ENCODE measurements at places on chromosomes 2 and 18.

- no peak for DNase-seq
Observed at GRCh38 chr2:75808793-75809535, 98.2 kb upstream of the GCFC2 start.

DNA sequence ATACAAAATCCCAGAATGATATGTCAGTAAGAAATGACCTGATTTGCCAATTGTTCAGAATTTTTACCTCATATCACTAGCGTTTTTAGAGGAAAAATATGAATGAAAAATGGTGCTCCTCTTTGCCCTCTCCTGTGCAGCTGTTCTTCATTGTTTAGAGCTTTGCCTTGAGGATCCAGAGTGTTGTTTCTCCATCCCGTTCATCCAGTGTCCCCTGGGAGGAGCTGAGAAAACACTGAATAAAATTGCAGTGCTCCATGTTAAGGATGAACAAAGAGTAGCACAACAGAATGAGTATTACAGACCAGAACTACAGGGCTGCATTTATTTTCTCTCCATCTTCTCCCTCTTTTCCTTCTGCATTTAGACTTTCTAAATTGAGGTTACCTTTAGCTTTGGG, 133.1 kb downstream of the ADCYAP1 start:
- DNase-seq: no peak

DNA sequence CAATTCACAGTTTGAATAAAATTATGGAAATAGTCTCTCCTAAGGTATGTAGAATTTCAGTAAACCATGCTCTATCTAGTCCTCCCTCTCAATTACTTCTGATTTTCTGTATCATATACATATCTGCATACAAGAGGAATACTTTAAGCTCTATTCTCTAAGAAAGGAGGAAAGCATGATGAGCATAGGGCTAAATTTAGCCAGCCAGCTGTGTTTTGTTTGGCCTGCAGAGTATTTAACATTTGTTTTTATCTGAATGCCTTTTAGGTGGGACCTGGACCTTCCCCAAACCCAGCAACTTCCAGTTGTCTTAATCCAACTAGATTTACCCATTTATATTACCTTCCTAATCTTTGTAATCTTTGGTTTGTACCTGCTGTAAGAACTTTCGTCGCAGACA, 42.2 kb upstream of the FAM117B start:
- no peak for DNase-seq

GRCh38 chr2:182142062-182142461, 156.4 kb downstream of the PPP1R1C start:
- no peak for DNase-seq

GRCh38 chr2:157922336-157922735, 46.2 kb upstream of the ACVR1 start:
- DNase-seq: no peak

GRCh38 chr2:9327873-9328352, 95.4 kb downstream of the ITGB1BP1 start:
- DNase-seq: no peak

DNA sequence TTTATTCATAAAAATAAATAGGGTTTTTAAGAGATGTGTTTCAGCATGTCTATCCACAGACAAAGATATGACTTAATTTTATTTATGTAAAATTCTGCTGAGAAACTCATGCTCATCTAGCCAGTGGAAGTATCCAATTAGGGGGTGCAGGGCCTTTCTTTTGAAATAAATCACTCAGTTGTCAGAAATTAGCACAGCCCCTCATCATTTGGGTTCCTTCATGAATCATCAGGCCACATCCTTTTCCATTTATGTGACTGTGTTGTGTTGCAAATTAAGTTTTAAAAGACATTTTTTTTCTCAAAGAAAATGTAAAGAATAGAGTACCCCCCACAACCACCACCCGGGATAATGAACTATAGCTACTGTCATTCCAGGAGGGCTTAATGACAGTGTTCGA, 185.8 kb downstream of the NRP2 start:
- no peak for DNase-seq

DNA sequence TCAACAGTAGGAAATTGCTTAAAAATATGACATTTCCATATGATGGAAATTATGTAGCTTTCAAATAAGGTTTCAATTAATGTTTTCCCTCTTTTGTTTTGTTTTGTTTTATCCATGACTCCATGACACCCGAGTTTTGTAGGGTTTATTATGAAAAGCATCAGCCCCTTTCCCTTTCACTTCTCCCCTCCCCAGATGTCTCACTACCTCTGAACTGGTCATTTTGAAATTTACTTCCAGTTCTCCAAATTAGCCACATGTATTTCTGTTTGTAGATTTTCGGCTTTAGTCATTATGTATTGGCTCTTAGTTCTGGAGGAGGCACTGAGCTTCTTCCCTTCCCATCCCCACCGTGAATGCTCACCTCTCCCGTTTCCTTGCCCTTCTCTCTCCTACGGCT, 18.6 kb upstream of the VPS4B start:
- DNase-seq: no peak

GRCh38 chr2:183532514-183532913, 408.3 kb downstream of the NUP35 start:
- DNase-seq: no peak

DNA sequence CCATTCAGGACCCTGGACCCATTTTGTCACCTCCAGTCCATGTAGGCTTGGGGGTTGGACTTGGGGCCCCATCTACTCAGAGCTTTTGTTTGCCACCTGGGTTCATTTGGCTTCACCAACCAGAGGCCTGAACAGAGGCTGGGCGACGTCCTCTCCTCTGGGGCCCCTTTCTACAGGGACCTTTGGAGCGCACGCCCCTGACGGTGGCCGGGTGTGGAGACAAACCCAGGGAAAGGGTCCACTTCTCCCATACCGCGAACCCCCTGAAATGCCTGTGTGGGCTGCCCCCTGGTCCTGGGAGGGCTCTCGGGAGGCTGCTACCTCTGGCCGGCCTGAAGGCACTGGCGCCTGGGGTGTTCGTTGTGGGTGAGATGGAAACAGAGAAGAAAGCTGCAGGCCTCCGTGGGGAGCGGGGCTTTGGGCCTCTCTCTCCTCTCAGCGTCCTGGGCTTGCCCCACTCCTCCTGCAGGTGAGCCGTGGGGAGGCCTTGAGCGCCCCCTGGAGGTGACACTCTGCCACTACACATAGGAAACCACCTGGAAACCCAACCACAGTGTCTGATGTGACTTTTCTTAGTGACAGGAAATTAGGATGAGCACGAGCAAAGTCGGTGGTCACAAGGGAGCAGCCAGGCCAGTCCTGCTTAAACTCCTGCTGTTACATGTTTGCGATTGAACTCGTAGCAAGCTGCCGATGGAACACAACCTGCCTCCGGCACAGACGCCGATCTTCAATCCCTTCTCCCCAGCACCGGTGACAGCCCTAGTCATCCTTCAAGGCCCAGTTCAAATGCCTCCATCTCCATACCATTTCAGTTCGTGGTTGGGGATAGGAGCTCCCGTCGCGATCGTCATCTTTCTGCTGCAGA, 12.0 kb upstream of the NTSR2 start:
- peak; percentile 16 for DNase-seq

GRCh38 chr2:200786423-200786822, 25.3 kb upstream of the BZW1 start:
- DNase-seq: no peak

DNA sequence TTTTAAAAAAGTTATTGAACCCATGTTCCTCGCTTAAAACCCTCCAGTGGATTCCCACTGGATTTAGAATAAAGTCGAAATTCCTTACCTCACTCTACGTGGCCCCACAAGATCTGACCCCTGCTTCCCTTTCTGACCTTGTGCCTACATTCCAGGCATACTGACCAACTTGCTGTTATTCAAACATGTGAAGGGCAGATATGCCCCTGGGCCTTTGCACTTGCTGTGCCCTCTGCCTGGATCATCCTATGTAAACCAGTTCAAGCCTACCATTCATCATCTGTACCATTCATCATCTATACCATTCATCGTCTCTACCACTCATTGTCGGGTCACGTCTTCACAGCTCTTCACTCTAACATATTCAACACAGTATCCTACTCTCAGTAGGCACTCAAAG, 41.3 kb upstream of the LPIN2 start:
- DNase-seq: no peak

DNA sequence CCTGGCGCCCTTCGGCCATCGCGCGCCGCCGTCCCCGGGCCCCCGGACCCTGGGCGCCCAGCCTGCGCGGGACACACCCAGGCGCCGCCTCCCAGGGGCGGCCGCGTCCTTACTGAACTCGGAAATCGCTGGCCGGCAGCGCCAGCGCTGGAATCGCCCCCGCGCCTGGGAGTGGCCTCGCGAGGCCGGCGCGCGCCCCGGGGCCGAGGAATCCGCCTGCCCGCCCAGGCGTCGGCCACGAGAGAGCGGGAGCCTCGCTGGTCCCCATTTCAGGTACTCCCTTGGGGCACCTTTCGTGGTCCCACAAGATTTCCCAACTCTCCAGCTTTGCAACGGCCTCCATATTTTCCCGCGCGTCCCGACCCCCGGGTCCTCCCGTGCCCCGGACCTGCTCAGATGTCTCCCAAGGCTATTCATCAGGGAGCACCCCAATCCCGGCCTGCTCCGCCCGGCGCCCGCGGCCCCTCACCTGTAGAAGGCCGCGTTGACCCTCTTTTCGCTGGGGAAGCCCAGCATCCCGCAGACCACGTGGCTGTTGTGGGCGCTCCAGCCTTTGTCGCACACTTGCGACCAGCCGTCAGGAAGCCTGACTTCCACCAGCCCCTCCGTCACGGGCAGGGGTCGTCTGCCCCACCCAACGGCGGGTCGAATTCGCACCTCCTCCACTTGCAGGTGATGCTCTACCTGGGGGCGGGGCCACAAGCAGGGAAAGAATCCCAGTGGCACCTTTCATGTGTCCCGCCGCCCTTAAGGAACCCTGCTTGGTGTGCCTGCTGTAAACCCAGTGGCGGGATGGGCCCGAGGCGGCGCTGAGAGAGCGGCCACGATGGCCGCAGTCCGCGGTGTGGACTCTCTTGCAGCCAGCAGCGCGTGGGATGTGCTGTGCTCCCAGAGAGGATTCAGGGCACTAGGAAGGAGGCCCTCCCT, 4.6 kb downstream of the LOXL3 start:
- DNase-seq: peak; percentile 35

DNA sequence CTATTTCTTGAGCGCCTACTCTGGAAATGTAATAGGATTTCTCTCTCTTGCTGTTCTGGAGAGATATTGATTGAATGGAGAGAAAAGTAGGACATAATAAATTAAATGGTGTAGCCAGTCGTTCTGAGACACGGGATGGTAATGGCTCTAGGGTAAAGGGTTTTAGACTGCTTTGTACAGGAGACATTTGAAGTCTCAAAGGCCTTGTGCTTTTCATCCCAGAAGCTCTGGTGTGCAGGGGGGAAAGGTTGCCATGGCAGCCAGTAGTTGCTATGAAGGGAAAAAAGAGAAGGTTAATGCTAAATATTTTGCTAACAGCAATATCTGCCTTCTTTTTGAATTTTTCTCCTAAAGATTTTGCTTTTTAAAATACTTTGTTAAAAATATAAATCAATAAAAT, 359.3 kb downstream of the RIT2 start:
- DNase-seq: no peak

- DNase-seq: no peak
Observed at GRCh38 chr2:161004379-161004778, 155.8 kb upstream of the TANK start.

DNA sequence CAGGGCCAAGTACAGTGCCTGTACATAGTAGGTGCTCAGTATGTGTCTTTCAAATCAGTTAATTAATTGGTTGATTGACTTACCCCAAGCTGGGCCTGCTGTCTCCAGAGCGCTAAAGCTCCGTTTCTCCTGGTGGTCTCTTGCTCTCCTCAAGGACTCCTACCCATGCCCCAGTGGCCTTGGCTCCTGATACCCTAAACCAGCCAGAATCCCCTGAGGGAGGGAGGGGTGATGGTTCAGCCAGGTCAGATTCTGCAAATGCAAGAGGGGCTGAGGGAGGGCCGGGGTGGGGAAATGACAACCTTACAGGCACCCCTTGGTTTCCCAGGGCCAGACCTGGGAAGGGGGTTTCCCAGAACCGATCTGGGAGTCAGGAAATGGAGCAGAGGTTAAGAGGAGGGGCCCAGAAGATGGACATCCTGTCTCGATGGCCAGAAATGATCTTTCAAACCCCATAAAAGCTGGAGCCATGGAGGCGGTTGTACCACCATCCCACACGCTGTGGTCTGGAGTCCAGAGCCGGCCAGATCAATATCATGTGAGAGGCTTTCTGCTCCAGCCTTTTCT, 209.1 kb downstream of the TNS1 start:
- no peak for DNase-seq

GRCh38 chr2:230748087-230748486, 35.4 kb downstream of the CAB39 start:
- no peak for DNase-seq

GRCh38 chr2:16168506-16169264, 228.3 kb downstream of the MYCN start:
- DNase-seq: no peak

GRCh38 chr2:27920148-27920885, 29.8 kb downstream of the BABAM2 start:
- DNase-seq: no peak

DNA sequence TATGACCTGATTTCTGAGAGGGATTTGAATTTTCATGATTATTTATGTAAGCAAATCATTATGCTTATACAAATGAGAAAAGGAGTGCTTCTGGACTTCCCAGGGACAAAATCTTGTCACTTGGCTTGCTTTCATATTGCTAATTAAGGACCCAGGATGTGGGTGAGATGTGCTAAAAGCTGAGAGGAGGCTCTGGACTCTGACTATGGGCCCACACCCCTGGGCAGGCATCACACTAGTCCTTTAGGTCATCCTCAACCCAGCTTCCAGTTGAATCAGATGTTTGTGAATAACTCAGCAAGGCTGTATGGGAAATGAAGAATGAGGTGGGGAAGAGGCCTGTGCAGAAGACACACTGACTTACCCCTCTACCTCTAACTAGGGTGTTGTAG, 11.9 kb downstream of the IL1B start:
- DNase-seq: no peak

GRCh38 chr2:171244466-171244969, 83.8 kb upstream of the TLK1 start:
- DNase-seq: no peak

- DNase-seq: no peak
Observed at GRCh38 chr2:168757223-168757622, 45.2 kb upstream of the NOSTRIN start.

- no peak for DNase-seq
Observed at GRCh38 chr2:49621016-49621415, 466.7 kb upstream of the FSHR start.
